ENCODE measurements at places on chromosomes 6 and 20.

DNA sequence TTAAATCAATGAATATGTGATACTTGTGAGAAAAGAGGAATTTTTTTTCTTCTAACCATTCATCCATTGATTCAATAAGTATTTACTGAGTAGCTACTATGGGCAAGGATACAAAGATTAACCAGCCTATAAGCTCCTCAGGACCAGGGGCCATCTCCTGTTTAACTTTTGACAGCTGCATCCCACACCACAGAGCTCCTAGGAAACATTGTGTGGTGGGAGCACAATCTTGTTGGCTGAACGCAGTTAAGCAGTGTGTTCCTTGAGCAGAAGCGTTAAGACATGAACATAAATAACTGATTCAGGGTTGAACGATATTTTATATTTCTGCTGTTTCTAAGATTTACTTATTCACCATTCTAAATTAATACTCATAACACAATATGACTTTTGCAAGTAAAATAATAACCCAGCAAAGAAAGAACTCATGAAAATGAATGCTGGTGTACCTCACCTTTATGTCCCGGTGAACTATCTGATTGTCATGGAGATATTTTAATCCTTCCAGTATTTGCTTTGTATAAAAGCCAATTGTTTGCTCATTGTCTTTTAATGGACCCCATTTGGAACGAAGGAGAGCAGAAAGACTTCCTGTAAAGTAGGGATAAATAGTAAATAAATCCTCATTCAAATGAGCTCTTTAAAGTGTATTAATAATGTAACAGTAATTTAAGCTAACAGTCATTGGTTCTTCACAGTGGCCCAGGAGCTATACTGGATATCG lies 62.6 kb upstream of the MAP7 start:
- no peak for DNase-seq

GRCh38 chr6:31401403-31401802 lies 2.0 kb upstream of the MICA start:
- no peak for DNase-seq

DNA sequence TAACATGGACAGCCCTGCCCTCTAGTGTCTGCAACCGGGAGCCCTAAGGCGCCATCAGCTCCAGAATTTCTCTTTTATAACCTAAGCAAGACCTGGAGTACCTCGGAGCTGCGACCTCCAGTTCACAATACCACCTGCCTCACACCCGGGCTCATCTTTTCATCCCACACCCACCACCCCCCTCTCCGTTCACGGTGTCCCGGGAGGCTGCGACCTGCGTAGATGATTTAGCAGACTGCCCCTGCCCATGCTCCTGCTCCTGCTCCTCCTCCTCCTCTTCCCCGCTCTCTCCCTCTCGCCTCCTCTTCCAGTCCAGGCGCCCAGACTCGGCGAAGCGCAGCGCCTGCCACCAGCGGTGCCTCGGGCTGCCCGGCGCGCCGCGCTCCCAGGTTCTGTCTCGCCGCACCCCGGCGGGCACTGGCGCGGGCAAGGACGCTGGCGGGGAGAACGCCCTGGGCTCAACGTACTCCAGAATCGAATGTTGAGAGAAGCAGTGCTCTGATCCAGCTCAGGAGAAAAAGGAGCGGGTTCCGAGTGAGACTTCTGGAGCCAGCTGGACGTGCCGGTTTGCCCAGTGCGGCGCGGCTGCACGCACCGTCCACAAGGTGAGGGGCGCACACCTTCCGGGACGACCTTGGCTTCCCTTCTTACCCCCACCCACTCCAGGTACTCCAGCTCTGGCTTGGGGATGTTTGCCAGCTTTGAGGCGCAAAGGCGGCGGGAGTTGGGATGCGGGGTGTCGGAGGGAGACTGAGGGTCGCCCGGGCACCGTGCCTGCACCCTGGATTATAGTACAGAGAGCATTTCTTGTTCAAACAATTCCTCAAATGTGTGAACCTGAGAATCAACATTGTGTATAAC lies at the start of gene HTR1E:
Gene HTR1E (plus strand): TSS at position 310 of the 861 bp plus-strand sequence. CDS start 77,807 bp downstream, outside the sequence.
- DNase-seq, result peak; percentile 39

DNA sequence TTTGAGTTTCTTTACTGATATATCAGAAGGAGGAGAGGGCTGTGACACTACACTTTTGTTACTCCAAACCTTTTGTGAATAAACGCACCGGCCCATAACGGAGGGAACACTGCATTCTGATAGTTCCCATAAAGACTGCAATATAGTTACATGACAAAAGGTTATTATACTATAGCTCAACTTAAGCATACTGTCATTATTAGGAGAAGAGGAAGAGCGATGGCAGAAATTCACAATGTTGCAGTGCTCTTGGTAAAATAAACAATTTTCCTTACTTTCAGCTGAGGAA lies 2.3 kb upstream of the PDE10A start:
- no peak for DNase-seq

- no peak for DNase-seq
These were observed 8.2 kb downstream of the ZFAND3 start for GRCh38 chr6:37827603-37828265.

DNA sequence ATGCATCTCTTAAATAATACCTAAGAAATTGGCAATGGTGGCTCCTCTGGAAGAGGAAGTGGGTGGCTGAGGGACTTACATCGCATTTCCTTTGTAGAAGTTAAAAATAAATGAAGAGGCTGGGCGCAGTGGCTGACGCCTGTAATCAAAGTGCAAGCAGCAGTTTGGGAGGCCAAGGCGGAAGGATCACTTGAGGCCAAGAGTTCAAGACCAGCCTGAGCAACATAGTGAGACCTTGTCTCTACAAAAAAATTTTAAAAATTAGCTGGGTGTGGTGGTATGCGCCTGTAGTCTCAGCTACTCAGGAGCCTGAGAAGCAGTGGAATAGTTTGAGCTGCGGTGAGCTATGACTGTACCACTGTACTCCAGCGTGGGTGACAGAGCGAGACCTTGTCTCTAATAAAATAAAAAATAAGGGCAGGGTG lies 12.2 kb upstream of the NCOA3 start:
- DNase-seq, result no peak

- peak; percentile 87 for DNase-seq
These were observed 51.0 kb upstream of the TCF21 start for GRCh38 chr6:133837801-133838349.

GRCh38 chr6:97437087-97437486 lies 154.1 kb upstream of the MMS22L start:
- DNase-seq, result peak; percentile 12

- no peak for DNase-seq
These were observed 163.2 kb upstream of the LAMA2 start for GRCh38 chr6:128719786-128720185.

DNA sequence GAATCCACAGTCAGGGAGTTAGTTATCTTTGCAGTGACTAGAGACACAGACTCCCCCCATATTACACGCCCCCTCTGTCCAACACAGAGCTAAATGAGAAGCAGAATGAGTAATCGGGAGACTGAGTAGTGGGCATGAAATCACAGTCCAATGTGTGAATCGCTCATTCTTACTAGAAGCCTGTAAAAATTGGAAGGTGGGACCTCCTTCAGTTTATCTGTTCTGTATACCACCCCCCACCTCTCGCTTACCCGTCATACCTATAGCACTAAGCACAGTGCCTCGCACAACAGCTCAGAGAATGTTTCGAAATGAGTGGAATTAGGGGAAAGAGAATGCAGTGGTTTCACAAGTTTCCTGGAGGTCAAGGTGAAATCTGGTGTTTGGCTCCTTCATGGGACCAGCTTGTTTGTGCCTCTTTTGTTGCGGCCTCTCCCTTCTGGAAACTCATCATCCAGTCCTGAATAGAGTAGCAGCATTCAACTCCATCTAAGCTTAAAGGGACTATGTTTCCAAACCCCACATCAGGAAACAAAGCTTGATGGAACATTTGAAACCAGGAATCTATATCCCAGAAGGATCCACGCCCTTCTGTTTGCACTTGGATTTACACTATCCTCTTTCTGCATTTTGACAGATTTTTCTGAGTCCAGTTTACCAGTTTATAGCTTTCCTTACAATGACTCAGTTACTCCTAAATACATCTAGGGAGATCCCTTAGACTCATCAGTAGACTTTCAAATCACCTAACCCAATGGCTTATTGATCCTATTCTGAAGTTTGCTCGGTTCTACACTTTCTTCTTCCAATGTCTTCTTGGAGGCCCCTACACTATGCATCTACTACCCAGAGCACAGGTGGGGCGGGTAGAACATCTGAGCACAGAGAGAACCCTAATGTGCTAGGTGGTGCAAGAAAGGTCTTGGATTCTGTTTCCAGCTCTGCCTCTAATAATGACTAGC lies 59.2 kb upstream of the PIM1 start:
- DNase-seq, result no peak

GRCh38 chr6:106194949-106195921 lies 109.1 kb downstream of the PRDM1 start:
- DNase-seq, result no peak

Data from NCI-H2081 (cell line).